ENCODE measurements at places on chromosomes 13 and 19. TPM values are rescaled to one million over a fixed set of nuclear protein-coding genes. Genes with fewer than 3 reads are reported as not detected.

- no peak for DNase-seq
Observed at GRCh38 chr19:23254141-23254910, 4.1 kb upstream of the ZNF724 start.

GRCh38 chr19:3034656-3035541 is 5.8 kb upstream of the TLE2 start:
- no peak for DNase-seq

DNA sequence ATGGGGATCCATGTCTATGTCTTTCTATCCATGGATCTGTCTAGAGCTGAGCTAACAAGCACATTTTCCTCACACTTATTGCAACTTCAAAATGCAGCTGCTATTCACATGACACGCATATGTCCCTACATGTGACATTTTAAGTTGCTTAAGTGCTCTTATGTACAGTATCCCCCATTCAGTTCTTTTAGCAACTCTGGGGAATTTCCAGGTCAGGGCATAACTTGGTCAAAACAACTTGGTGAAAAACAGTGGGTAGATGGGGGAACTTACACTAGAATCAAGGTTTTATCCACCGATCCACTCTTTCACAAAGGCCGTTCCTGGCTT is 73.0 kb downstream of the COL4A1 start:
- no peak for DNase-seq

DNA sequence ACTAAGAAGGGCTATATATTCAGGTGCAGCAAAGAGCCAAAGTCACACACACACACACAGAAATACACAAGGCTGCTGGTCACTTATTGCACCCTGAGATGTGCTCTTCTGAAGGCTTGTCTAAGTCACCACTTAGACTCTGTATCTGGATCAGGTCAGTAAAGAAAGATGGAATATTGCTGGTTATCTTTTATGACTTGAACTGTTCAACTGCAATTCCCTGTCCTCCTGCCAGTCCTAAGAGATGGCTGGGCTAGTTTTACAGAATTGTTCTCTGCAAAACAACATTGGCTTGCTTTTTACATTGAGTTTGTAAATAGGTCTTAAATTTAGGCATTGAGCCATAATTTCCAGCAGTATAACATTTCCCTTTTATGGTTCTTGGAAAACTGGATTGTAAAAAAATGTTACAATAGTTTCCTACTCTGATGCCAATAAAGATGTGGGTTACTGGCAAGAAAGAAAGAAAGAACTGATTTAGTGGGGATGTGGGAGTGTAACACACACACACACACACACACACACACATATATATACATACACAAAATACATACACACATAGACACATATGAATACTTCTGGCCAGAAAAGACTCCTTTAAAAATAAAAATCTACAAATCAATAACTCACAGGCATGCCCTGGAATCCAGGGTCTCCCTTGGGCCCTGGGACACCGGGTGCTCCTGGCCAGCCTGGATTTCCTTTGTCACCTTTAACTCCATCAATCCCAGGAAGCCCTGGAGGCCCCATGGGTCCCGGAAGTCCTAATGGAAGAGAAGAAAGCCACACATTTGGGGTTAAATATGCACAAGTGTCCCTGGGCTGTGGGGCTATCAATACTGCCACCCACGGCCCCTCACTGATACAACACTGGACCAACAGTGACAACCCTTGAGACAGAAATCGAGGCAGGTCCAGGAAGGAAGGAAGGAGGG is 137.7 kb downstream of the COL4A1 start:
- no peak for DNase-seq

DNA sequence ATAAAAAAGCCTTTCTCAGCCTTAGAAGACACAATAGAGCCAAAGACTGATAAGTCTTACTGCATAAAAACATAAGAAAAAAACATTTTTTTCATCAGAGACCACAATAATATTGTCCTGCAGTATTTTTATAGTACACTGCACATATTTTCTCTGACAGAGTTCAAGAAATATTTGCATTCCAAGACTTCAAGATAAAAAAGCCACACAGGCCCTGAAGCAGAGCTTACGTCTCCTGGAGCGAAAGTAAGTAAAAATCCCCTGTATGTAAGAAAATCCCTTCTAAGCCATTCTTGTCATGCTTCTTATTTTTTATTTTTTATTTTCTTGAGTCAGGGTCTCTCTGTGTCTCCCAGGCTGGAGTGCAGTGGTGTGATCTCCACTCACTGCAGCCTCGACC is 755.9 kb downstream of the LIG4 start:
- DNase-seq, result no peak

DNA sequence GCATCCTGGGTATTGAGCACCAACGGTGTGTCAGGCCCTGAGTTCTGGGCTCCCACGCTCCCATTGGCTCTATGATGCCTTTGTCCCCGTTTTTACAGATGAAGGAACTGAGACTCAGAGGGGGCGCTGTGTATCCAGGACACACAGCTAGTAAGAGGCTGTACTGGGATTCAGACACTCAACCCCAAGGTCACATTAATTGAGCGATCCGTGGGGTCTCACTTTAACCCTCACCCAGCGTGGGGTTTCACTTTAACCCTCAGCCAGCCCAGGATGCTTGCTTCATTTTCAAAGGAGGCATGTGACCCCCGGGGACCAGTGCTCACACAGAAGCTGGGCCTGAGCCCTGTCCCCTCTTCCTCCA is 42.6 kb downstream of the CYP4F22 start:
- no peak for DNase-seq

DNA sequence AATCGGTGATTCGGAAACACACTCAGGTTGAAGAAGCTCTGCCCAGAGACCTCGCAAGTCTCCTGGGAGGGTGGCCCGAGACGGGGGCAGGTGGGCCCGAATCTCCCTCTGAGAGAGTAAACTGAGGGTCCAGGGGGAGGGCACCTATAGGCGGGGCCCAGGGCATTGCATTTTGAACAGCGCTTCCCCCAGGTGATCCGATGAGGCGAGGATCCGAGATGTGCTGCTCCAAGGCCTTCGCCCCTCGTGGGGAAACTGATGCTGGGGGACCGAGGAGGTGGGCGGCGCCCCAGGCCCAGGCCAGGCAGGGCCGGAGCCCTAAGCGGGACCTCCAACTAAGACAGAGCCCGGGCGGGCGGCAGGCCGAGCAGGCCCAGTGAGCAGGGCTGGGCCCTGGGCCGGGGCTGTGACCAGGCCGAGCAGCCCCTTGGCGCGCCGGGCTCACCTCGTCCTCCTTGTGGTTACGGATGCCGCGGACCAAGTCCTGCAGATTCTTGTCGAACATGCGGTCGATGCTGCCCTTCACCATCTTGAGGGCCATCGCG is 500 bp downstream of the AP3D1 start:
- DNase-seq, result no peak

The NKPD1 gene
- 0.11 TPM for polyA plus RNA-seq

The TMEM238 gene
- 0.42 TPM for polyA plus RNA-seq

The ALOX5AP gene
- polyA plus RNA-seq, result 6.0 TPM

The SMIM44 gene
- polyA plus RNA-seq, result not detected

The PALM gene
- 77.9 TPM for polyA plus RNA-seq

The ZNF563 gene
- polyA plus RNA-seq, result 4.9 TPM

The KLHL1 gene
- polyA plus RNA-seq, result 1.1 TPM

The CD22 gene
- 10.0 TPM for polyA plus RNA-seq

The CCL25 gene
- 0.22 TPM for polyA plus RNA-seq

The NTN5 gene
- polyA plus RNA-seq, result 0.47 TPM

All from right renal cortex interstitium (tissue), 3 donors.